ENCODE measurements at places on chromosomes 12 and 14.

DNA sequence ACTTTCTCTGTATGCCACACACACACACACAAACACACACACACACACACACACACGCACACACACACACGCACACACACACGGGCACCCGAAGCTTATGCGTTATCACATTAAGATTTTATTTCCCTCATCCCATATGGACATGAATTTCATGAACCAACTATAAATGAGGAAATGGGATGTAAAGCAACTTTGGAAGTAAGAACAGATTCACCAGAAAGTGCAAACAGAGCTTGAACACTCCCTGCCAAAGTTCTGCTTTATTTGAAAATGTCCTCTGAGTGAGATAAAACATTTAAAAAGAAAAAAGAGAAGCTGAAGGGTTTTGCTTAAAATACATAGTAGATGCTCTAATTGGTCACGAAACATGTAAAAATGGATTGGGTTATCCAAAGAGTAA, 90.4 kb upstream of the OTX2 start:
- DNase-seq = no peak

GRCh38 chr14:60964904-60965303, 16.0 kb downstream of the TRMT5 start:
- no peak for DNase-seq

DNA sequence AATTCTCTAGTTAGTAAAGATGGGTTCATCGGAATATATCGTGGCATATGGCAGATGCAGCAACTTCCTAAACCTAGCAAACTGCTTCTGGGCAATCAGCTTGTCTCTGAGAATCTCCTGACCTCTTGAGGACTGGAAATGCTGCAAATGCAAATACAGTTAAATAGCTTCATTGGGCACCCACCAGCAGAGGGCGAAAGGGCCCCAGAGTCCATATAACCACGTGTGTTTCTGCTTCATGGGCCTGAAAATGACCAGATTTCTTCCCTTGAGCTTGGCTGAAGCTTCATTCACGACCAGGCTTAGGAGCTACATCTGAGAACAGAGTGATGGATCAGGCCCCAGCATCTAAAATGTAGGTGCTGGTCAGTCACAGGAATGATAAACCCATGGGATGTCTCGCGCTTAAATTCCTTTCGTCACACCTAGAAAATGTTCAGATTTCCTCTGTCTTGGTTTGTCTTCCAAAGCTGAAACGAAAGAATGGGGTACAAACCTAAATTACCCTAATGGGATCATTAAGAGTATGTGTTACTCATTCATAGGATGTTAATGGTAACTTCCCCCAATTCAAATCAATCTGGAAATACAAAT, 1482.5 kb upstream of the TMEM132C start:
- DNase-seq = no peak

DNA sequence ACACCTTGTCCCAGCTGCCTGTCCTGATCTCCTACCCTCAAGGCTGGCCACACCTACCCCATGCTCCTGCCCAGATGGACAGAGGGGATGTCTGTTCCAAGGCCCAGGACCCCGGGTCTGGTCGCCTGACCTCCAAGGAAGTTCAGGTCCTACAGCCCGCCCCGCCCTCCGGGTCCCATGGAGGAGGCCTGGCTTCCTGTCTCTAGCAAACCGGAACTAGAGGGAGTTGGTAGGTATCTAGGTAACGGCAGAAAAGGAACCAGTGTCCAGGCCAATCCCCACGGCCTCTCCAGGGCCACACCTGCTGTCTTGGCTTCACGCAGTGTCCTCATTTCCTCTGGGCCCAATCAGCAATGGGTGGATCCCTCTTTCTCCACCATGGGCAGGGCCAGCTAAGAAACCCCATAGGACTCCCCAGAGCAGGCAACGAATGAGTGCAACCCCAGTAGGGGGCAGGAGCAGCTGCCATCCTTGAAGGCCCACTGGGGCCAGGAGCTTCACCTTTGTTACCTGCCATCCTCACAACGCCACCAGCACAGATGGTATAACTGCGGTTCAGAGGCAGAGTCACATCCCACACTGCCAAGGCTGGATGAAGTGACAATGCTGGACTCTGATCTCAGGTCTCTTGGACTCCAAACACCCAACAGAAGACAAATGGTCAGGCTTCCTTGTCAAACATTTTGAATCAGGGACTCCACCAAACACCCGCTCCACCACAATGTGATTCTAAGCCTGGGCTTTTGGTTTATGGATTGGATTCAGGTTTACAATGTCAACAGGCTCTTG, 25.1 kb upstream of the RPLP0 start:
- DNase-seq = peak; percentile 74

- DNase-seq = no peak
These were observed 136.0 kb downstream of the TSPAN9 start for GRCh38 chr12:3213188-3213587.
